NCI-H774 (cell line): ENCODE measurements at places on chromosomes 16 and 17.

DNA sequence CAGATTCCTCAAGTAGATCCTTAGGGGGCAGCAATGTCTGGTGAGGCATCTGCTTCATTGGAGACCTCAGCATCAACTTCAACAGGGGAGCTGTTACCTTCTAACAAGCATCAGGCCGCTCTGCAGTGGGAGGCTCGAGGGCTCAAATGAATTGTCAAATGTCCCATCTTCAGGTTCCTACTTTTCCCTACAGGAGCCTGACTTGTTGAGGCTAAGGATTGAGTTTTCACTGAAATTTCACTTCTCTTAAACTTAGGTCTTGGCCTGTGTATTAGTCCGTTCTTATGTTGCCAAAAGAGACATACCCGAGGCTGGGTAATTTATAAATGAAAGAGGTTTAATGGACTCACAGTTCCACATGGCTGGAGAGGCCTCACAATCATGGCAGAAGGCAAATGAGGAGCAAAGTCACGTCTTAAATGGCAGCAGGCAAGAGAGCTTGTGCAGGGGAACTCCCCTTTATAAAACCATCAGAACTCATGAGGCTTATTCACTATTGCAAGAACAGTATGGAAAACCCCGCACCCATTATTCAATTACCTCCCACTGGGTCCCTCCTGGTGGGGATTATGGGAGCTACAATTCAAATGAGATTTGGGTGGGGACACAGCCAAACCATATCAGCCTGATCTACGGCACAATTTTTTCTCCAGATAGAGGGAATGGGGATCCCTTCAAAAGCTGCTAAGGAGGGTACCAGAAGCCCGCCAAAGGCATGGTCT is 5.1 kb upstream of the CD300LD start:
- no peak for DNase-seq

DNA sequence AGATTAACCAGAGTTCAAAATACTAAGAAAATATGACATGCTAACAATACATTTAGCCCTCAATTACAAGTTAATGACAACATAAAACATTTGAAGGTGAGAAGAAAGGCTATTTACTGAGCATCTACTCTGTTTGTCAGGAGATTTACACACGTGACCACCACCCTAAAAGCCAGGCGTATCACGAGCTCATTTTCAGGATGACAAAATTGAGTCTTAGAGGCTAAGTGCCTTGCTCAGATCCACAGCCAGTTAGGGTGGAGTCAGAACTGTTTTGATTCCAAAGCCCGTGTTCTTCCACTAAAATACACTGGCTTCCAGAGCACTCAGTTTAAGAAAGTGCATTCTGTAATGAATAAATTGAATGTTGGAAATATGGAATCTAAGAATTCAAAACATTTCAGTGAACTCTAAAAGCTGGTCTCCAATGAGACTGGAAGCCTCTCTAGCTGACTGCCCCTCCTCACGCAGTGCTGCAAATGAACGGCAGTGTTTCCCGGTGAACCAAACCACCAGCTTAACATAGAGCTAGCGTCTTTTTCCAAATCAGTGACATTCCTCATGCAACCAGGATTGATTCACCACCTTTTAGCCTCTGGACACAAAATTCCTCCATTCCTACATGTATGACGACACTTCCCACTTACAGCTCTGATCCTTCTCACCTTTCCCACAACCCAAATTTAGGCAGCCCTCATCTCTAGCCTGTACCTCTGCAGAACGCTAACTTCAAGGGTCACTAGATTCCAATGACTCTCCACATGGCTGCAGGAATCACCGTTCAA is 5.9 kb downstream of the ZDHHC7 start:
- no peak for DNase-seq

DNA sequence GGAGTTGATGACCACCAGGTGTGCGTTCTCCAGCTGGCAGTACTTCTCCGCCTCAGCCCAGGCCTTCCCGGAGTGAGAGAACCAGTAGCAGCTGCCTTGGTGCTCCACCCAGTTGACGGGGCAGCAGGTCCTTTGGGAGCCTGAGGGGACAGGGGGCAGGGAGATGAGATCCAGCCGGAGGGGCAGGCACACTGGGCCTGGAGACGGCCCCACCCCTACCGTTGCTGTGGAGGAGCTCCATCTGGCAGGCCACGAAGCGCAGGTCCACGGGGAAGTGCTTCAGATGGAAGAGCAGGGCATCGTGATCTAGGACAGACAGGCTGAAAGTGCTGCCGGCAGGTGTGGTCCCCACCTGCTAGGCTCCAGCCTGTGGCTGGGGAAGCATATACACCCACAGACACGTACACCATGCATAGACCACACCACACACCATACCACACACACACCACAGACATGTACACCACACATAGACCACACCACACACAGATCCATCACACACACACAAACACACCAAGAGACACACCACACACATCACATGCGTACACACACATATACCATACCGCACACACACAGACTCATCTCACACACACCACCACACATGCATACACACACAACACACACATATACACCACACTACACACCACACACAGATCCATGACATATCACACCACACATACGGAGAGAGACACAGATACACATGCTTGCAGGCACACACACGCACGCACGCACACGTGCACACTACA is 7.4 kb downstream of the ASGR2 start:
- DNase-seq: peak; percentile 76

DNA sequence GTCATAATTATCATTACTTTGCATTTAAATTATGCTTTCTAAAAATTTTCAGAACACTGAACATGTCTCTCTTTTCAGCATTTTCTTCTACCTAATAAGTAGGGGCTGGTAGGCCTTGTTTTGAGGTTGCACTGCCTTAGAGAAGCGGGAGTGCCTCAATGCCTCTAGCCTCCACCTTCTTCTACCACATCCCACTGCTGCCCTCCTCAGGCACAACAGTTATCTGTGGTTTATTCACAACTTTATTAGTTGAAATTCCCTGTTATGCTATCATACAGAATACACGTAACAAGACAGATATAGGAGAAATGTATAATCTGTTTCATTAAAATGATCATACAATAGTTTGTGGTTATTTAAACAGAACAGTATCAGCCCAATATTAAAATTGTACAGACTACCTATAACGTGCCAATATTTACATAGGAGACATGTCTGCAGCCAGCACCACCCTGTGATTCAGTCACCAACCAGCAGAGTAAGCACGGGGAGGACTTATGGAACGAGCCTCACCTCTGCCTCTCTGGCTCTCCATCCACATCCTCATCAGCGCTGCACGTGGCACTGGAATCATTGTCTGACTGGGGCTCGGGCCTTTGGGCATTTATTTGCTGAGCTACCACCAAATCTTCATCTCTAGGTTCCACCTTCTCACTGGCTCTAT is 101.2 kb downstream of the TTC19 start:
- DNase-seq: no peak
